ENCODE measurements at places on chromosomes 7 and 10. TPM values are rescaled to one million over a fixed set of nuclear protein-coding genes. Genes with fewer than 3 reads are reported as not detected.

Gene ABI1
- 59.9 TPM for total RNA-seq

Gene AMZ1
- 0.47 TPM for total RNA-seq

Gene ANKRD30A
- not detected for total RNA-seq

Gene FBXL13
- total RNA-seq: 0.39 TPM

Gene PPP1R3C
- 0.87 TPM for total RNA-seq

Gene CCDC71L
- 31.4 TPM for total RNA-seq

Gene ZNF425
- 1.6 TPM for total RNA-seq

Gene TRPV6
- total RNA-seq: not detected

Gene GIMAP1
- total RNA-seq: 12.1 TPM

All from glomerular endothelial cell (primary cell).